ENCODE measurements at places on chromosomes 6 and 20.

GRCh38 chr6:41073968-41074691, 1.4 kb downstream of the NFYA start:
- DNase-seq: peak; percentile 15

DNA sequence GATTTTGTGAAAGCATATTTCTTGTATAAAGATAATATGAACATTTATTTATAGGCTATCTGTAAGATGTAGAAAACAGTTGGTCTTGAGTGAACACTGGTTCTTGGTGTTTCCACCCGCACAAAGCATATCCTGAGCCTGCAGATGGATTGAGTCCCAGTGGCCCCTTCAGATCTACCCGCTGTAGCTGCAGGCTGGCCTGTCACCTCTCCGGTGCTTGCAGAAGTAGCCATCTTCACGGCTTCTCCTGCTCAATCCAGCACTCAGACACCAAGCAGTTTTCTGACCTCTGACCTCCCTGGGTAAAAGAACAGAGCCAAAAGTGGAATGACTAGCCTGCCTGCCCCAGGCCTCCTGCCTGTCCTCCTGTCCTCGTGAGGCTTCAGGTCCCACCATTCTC, 22.7 kb downstream of the LYRM2 start:
- no peak for DNase-seq

GRCh38 chr6:6539036-6539435, 49.5 kb upstream of the LY86 start:
- no peak for DNase-seq

- DNase-seq: no peak
Measured at GRCh38 chr6:108621117-108621516, 60.4 kb downstream of the FOXO3 start.

DNA sequence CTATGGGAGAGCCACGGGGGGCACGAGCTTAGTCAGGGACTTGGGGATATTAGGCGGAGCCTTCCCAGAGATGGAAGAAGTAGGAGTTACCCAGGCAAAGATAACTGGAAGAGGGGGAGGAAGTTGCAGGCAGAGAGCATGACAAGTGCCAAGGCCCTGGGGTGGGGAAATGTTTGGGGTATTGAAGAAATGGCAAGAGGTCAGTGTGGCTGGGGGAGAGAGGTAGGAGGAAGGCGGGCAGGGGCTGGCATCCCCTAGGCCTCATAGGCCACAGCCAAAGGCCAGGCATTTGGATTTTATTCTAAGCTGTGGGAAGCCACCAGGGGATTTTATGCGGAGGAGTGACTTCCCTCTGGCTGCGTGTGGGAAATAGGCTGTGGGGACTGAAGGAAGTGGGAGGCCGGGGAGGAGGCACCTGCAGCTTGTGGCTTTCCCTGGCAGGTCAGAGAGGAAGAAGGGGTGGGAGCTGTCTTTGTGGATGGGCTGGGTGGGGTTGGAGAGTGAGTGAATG, 22.7 kb downstream of the SNAI1 start:
- DNase-seq: no peak

DNA sequence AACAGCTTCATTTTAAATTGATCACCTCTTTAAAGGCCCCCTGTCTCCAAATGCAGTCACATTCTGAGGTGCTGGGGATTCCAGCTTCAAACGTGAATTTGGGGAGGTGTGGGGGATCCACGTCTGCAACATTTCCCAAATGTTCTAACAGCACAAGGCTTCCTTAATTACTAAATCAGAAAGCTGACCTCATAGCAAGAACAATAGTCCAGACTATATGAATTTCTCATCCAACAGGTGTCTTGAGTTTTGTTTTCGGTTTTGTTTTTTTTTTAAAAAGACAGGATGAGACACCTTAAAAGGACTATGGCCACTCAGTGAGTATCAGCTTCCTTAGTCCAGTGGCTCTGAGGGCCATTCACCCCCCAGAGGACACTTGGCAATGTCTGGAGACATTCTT, 11.5 kb downstream of the ATP9A start:
- no peak for DNase-seq

GRCh38 chr20:62656197-62656918, 14.1 kb downstream of the SLCO4A1 start:
- no peak for DNase-seq

GRCh38 chr6:113560376-113560775, 296.8 kb upstream of the MARCKS start:
- DNase-seq: no peak

DNA sequence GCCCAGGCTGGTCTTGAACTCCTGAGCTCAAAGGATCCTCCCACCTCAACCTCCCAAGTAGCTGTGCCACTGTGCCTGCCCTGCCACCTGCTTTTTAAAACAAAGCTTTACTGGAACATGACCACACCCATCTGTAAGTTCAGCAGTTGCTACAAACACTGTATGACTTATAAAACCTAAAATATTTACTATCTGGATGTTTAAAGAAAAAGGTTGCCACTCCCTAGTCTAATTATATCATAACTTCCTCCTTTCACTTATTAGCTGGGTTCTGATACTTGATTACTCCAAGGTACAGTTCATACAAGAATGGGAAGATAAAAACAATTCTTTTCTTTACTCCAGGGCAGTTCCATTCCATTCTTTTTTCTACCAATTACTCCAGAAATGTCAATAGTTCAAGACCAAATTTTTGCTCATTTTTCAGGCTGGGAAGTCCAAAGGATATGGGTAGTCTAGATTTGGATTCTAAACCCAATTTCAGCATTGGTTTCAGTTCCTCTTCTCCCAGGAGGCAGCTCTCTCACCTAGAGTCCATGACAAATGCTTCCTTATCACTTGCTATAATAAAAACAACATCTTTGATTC, 63.1 kb downstream of the SEC63 start:
- DNase-seq: no peak

- no peak for DNase-seq
Measured at GRCh38 chr6:88852775-88853174, 110.6 kb downstream of the RNGTT start.

DNA sequence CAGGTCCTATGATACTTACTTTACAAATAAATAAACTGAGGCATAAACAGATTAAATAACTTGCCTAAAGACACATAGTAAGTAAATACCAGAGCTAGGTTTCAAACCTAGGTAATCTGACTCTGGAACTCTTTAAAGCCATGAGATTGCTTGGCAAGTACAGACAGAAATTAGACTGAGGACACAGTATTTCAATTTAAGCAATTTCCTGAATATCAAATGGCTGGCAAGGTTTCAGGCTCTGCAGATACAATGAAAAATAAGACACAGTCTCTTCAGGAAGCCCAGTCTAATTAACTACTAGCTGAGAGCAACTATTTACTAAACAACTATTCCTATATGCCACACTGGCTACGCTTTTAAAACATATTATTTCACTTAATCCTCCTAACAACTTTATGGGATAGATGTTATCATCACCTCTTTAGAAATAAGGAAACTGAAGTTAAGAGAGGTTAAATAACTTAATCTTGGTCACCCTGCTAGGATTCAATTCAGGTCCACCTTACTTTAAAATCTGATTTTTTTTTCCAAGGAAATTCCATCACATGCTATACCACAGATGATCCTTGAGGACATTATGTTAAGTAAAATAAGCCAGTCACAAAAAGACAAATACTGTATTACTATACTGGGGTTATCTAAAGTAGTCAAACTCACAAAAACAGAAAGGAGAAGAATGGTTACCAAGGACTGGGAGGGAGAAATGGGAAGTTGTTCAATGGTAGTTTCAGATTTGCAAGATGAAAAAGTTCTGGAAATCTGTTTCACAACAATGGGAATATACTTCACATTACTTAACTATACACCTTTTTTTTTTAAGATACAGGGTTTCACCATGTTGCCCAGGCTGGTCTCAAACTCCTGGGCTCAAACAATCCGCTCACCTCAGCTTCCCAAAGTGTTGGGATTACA, 4.1 kb downstream of the TRPC4AP start:
- DNase-seq: no peak

DNA sequence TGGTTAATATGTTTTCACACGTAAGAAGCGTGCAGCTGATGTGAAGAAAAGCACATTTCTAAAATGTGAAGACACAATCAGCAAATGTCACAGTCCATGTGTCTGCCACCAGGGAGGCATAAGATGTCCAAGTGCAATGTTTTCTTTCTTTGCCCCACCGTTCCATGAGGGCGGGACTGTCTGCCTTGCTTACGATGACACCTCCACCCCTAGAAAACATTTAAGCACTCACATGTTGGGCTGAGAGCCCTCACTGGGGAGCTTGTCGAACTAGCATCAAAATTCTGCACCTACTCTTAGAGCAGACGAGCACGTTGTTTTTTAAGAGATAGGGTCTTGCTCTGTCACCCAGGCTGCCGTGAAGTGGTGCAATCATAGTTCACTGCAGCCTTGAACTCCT, 57.6 kb downstream of the PSMG4 start:
- no peak for DNase-seq

- DNase-seq: no peak
Measured at GRCh38 chr6:38804358-38804757, 89.2 kb downstream of the DNAH8 start.

- DNase-seq: no peak
Measured at GRCh38 chr20:62938105-62938888, at the start of gene GID8. TSS of gene GID8 (plus strand) at chr20:62938147. CDS start at chr20:62941503, 3,356 bp downstream.

DNA sequence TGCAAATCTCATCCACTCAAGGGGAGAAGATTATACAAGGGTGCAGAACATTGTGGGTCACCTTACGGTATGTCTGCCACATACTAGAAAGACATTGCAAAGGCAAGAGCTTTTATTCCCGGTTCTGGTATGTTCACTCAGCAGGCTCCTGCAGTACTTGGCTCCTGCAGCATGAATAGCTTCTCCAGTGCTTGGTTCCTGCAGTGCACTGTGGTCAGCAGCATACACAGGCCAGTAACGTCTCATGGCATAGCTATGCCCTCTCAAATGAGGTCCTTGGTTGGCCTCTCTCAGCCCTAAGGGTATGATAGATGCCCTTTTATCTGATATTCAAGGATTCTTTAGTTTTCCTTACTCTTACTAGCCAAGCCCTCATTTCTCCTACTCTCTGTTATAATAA, 12.6 kb downstream of the TCP11 start:
- no peak for DNase-seq

DNA sequence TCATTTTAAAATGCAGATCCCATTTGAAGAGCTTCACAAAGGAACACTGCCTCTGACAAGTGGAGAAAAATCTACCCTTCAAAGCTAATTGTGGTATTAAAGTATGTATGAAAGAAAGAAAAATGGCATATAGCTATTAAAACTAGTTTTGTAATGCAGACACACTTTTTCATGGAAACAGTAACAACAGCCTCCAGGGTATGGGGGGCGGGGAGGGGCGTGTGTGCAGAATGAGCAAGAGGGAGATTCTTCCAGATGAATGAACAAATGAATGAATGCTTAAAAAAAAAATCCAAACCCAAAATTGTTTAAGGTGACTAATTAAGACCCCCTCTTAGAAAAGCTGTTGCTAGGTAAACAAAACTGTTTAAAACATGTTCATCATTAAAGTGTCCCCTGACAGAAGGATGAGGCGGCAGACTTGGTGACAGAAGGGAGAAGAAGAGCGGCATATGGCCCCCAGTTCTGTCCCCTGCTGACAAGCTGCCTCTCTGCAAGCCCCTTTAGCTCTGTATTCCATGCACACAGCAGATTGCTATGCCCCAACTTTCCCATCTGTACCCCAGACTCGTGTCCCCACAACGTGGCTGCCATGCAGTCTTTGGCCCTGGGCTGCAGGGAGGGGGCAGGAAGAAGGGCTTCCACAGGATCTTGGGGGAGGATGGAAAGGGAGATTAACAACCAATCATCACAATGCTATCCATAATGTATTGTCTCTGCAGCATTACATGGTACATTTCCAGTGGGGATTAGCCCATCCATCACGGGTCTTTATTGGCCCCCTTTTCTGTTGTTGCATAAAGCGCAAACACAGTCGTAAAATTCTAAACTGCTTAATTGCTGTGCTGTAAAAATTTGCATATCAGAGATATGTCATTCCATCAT, 108.4 kb upstream of the OLIG3 start:
- DNase-seq: peak; percentile 91

- DNase-seq: no peak
Measured at GRCh38 chr20:24547967-24548366, 78.5 kb downstream of the SYNDIG1 start.

DNA sequence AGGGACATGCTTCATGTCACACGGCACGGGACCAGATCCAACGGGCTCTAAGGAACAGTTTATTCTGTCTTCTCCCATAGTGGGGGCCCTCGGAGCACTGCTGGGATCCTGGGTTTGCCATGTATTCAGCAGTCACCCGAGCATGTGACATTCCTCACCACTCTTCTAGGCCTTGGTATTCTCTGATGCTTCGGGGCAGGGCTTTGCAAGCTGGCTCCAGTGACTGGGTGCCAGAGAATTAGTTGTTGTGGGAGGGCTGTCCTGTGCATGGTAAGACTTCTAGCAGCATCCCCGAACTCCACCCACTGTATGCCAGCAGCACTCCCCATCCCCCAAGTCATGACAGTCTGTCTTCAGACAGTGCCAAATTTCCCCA, 5.4 kb downstream of the CCN5 start:
- peak; percentile 57 for DNase-seq

DNA sequence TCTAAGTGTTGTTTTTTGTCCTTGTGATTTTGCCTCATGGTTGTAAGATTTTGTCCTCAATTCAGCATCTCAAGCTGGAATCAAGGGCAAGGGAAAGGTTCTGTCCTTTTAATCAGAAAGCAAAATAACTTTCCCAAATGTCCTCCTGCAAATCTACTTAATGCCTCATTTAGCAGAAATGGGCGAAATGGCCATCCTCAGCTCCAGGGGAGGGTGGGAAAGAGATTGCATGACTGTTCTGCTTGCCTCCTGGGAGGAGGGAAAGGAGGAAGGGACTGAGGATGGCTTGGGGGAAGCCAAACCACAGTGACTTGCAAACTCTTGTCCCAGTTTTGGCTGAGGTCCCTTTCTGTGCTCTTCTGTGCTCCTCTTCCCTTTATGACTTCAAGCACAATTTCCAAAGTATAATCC, 43.4 kb downstream of the TNFAIP3 start:
- no peak for DNase-seq

GRCh38 chr6:148151896-148152643, 190.6 kb upstream of the SASH1 start:
- no peak for DNase-seq

- no peak for DNase-seq
Measured at GRCh38 chr20:8505476-8506200, 373.6 kb downstream of the PLCB1 start.

Measured in DMS 273 treated with DMSO at 0.1 percent for 48 hours (cell line).